ENCODE measurements at places on chromosomes 16 and 17.

GRCh38 chr16:56779906-56780305 lies 50.0 kb downstream of the NUP93 start:
- no peak for DNase-seq

DNA sequence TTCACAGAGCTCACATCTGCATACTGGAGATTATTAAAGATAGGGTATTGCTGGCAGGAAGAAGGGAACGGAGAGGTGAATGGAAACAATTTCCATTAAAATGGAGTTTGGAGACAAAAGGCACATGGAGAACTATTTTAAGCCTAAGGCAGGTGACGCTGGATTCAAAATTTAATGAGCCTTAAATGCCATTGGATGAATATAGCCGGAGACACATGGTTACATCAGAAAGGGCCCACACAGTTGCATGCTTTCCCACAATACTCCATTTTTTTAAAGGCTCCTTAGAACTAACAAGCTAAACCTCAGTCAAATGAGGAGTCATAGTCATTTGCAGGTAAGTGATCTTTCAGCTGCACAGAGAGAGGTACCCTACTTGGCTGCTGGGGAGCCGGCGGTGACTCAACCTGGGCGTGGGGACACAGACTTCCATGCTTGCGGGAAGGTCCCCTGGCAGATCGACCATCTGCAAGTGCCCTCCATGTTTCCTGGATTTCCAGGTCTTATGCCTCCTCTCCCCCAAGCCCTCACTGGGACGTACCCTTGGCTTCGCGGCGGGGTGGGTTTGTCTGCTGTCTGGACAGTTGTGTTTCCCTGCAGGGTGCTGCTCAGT lies 259.2 kb downstream of the CBLN1 start:
- no peak for DNase-seq

DNA sequence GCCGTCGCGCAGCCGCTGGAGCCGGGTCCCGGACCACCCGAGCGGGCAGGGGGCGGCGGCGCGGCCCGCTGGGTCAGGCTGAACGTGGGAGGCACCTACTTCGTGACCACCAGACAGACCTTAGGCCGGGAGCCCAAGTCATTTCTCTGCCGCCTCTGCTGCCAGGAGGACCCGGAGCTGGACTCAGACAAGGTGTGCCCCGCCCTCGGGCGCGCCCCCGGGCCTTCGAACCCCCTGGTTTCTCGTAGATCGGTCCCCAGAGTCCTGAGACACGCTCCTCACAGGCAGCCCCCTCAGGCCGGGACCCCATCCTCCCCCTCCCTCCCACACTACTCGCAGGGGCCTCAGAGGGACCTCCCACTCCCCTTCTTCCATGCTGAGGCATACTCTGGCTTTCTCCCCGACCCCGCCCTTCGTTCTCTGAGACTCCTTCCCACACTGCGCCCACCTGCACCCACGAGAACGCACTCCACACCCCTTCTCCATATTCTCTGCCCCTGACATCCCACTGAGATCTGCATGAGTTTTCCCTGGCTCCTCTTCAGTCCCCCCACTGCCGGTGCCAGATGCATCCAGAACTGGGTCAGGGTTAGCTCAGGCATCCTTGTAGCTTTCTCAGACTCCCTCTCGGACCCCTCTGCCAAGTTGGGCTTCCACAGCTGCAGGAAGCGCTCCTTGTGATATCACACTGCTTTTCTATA lies 523 bp downstream of the KCTD2 start:
- peak; percentile 14 for DNase-seq

DNA sequence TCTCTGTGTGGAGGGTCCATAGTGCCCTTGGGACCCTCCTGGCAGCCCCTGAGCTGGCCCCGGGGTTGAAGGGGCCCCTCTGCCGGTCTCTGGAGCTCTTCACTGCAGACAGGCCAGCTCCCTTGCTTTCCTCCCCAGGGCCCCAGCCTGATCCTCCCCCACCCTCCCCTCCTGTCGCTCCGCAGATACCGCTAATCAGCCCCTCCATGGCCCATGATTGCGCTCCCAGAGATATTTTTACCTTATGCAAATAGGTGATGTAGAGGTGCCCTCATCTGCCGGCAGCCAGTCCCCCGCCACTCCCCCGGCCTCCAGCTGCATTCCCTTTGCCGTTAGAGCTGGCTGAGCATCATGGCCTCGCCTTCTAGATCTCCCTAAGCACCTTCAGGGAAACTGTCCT lies 9.2 kb downstream of the MMP15 start:
- no peak for DNase-seq

DNA sequence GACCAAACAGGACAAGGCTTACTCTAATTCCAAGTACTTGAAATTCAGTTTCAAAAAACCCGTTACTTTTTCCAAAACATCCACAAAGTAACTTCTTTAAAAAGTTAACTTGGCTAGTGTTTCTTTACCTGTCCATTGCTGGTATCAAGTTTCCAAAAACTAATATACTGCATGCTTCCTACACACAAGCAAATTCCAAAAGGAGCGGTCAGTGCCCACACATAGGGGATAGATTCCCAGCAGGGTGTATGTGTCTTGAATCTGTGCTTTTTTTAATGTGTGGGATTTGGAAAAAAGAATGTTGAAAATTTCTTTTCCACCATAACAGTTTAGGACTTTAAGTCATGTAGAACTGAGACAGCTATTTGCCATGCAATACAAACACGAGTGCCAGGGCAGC lies 367.8 kb upstream of the SOX9 start:
- no peak for DNase-seq

DNA sequence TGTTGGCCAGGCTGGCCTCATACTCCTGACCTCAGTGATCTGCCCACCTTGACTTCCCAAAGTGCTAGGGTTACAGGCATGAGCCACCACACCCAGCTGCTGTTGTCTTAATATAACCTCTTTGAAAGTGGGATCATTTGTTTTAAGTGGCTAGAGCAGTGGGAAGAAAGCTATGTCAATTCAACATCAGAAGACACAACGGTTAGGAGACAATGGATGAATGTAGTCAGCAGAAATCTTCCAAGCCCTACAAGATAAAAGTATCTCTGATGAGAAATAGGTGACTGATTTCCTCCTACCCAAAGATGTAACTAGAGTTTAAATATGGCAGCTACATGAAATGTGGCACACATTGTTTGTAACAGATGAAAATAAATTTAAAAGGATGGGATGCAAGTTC lies 20.0 kb upstream of the TRIM25 start:
- DNase-seq, result no peak

GRCh38 chr17:63722403-63722802 lies 19.2 kb downstream of the STRADA start:
- no peak for DNase-seq

- no peak for DNase-seq
These were observed 82.4 kb upstream of the COX10 start for GRCh38 chr17:13986855-13987254.

GRCh38 chr16:77555791-77556190 lies 121.0 kb upstream of the ADAMTS18 start:
- no peak for DNase-seq

- DNase-seq, result no peak
These were observed 817 bp downstream of the NDUFAF8 start for GRCh38 chr17:81239714-81240555.

- no peak for DNase-seq
These were observed 21.6 kb upstream of the TOB1 start for GRCh38 chr17:50887705-50888245.

- DNase-seq, result no peak
These were observed 23.9 kb upstream of the LITAF start for GRCh38 chr16:11610580-11610979.

- no peak for DNase-seq
These were observed 73.4 kb downstream of the MYO1D start for GRCh38 chr17:32803544-32803943.

DNA sequence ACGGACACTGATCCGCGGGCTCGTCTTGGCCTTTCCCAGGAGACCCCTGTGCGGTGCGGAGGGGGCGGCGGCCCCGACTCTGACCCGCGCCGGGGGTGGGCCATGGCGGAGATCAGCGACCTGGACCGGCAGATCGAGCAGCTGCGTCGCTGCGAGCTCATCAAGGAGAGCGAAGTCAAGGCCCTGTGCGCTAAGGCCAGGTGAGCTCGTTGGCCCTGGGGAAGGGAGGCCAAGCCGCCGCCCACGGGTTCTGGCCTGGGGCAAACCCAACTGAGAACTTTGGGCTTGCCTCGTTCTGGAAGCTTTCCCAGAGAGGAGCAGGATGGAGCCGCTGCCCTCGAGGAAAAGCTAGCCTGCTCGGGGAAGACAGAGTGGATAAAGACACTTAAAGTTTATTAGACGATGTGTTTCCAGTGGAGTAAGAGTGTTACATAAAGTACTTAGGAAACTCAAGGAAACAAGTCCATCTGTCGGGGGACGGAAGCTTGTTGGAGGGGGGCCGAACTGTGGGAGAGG lies 540 bp downstream of the PPP4C start:
- DNase-seq, result peak; percentile 16

- DNase-seq, result peak; percentile 73
These were observed 33.0 kb upstream of the GUCY2D start for GRCh38 chr17:7969433-7969832.

- no peak for DNase-seq
These were observed 20.1 kb upstream of the CNOT1 start for GRCh38 chr16:58649707-58650106.

DNA sequence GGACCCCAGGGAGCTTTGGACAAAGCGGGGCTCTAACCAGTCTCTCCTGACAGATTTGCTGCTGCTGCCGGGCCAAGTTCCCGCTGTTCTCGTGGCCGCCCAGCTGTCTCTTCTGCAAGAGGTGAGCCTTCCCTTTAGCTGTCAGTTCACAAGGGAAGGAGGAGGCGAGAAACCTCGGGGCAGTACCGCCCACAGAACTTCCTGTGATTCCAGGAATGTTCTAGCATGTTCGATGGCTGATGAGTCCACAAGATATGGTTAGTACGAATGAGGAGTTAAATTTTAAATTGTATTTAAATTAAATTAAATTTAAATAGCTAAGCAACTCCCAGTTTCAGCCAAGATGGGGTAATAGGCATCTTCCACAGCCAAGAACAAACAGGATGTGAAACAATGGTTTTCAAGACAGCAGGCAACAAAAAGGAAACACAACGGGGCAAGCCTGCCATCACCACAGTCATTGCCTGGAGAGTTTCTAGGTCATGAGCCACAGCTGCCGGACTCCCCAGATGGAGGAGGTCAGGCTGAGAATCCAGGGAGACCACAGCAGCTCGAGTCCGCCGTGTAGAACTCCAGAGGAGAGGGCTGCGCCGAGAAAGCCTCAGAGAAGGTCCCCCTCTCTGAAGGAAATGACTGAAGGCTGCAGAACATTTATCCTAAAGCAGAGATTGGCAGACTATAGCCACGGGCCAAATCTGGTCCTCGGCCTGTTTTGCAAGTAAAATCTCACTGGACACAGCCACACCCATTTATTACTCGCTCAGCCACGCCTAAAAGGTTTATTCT lies 9.5 kb upstream of the TCF25 start:
- DNase-seq, result peak; percentile 90

- DNase-seq, result no peak
These were observed 509 bp upstream of the ATAD5 start for GRCh38 chr17:30831257-30831656.

DNA sequence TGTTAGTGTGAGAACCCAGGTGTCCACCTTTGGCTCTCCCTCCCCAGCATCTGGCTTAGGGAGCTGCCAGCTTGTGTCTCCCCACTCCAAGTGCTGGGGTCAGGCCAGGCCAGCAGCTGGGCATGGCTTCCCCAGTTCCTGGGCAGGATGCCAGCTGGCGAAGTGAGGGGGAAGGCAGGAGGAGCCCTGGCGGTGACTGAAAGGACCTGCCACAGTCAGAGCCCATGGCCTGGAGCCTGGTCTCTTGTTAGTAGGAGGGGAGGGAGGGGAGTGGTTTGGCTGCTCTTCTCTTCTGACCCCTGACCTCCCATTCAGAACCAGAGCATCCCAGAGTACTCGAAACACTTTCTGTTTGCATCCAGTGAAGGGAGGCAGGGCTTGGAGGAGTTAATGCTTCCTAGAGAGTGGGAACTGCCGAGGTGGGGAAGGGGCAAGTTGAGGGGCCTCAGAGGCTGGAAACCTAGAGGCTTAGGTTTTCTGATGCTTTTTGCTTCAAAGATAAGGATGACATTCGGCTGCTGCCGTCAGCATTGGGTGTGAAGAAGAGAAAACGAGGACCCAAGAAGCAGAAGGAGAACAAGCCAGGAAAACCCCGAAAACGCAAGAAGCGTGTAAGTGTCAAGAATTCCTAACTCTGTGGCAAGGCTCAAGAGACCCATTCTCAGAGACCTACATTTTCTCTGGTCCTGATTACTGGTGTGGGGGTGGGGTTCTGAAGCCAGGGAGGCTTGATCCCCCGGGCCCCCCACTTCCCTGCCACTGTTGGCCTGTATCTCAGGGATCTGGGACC lies 772 bp downstream of the CHD3 start:
- peak; percentile 88 for DNase-seq

DNA sequence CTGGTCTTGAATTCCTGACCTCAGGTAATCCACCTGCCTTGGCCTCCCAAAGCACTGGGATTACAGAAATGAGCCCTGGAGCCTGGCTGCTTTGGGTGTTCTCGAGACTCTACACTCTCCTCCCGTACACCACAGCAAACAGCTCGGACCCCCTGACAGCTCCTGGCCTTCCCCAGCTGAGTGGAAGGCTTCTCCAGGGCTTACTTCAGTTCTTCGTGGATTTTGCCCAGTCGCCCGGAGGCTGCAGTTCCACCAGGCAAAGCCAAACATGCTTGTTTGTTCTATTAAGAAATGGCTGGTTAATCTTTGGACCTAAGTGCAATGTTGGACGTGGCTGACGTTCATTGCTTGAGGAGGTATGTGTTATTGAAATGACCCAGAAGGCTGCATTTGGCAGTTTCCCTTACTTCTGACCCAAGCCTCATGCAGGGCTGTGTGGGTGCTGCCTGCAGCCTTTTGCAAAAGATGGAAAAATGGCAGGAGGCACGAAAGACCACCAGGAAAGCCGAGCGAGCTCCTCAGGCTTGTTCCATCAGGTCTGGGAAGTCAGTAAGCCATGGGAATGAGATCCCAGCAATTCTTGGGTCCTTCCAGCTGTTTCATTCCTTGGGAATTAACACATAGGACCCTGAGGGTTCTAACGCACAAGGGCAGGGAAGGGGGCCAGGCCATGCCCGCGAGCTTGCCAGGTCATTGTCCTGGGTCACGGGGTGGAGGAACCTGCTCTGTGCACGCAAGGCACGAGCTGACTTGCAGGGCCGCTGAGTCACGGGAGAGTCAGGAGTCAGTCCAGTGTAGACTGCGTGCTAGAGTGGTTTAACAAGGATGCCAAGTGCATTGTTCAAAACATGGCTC lies 23.9 kb upstream of the KLHDC4 start:
- peak; percentile 21 for DNase-seq

GRCh38 chr16:85473909-85474620 lies 139.1 kb upstream of the GSE1 start:
- no peak for DNase-seq

- no peak for DNase-seq
These were observed 26.4 kb upstream of the SPNS2 start for GRCh38 chr17:4472286-4472685.

- peak; percentile 50 for DNase-seq
These were observed 24.0 kb downstream of the RNF213 start for GRCh38 chr17:80284631-80285030.

- no peak for DNase-seq
These were observed 43.9 kb downstream of the NKD1 start for GRCh38 chr16:50591800-50592771.

Data from inflammatory macrophage (primary cell).